Natural killer cell (primary cell): ENCODE measurements at places on chromosomes 6 and 20.

GRCh38 chr6:3895805-3896204 is 46.6 kb downstream of the FAM50B start:
- no peak overlapping the region for H3K4me3 ChIP-seq
- DNase-seq: no peak
- H3K27me3 ChIP-seq: no peaks in the 10 kb centered on the region
- H3K27ac ChIP-seq: no peak overlapping the region
- no peaks in the 10 kb centered on the region for H3K36me3 ChIP-seq
- no peaks in the 10 kb centered on the region for H3K4me1 ChIP-seq

GRCh38 chr20:48832405-48832730 is 4.6 kb upstream of the PREX1 start:
- H3K27ac ChIP-seq: no peak overlapping the region
- H3K4me3 ChIP-seq: no peak overlapping the region
- no peak for DNase-seq
- H3K4me1 ChIP-seq: peaks cover 15% of the 10 kb centered on the region
- H3K36me3 ChIP-seq: no peaks in the 10 kb centered on the region

DNA sequence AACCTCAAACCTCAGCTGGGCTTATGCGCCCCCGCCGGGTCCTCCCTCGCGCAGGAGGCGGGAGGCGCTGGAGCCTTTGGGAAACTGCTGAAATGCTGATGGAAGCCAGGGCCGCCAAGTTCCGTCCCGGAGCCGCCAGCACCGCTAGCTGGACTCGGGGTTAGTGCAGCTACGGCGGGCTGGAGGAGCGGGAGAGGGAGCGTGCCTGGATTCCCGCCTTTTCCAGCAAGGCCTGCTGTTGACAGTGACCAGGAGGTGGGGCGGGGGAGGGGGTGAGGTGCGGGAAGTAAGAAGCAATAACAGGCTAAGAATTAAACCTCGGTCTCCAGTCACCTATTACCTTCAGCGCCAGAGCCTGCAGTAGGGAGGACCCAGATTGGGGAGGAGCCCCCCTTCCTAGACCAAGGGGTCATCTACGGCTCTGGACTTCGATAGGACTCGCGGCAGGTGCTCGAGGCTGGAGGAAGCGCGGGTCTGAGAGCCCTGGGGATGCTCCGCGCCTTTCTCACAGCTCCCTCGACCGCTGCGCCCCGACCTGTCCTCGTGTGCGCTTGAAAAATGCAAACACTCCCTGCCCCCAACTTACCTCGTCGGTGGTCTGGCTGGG is 20.5 kb downstream of the COL9A1 start:
- DNase-seq: no peak
- no peak overlapping the region for H3K4me3 ChIP-seq
- peaks cover 19% of the 10 kb centered on the region for H3K27me3 ChIP-seq
- H3K4me1 ChIP-seq: no peaks in the 10 kb centered on the region

DNA sequence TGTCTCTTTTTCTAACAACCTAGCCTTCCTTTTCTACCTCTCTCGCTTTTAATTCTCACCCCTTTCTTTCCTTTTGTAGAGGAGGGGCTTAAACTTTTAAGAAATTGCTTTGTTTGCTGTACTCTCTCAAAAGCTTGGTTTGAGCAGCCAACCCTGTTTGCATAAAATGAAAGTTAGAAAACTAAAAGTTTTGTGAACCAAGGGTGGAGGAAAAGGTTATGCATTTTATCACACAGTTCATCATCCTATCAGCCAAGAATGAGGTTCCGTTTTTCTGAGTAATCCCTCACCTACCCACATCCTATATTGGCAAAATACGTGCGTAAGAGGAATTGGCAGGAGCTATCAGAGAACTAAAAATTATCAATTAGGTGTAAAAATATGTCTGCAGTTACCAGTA is 42.8 kb upstream of the LOC128125822 start:
- H3K36me3 ChIP-seq: no peaks in the 10 kb centered on the region
- DNase-seq: no peak
- no peaks in the 10 kb centered on the region for H3K27me3 ChIP-seq
- no peak overlapping the region for H3K27ac ChIP-seq
- H3K4me3 ChIP-seq: no peak overlapping the region

GRCh38 chr6:149895048-149895590 is 2.8 kb downstream of the RAET1E start:
- no peaks in the 10 kb centered on the region for H3K4me1 ChIP-seq
- DNase-seq: no peak
- no peak overlapping the region for H3K27ac ChIP-seq
- no peaks in the 10 kb centered on the region for H3K36me3 ChIP-seq
- no peak overlapping the region for H3K4me3 ChIP-seq

DNA sequence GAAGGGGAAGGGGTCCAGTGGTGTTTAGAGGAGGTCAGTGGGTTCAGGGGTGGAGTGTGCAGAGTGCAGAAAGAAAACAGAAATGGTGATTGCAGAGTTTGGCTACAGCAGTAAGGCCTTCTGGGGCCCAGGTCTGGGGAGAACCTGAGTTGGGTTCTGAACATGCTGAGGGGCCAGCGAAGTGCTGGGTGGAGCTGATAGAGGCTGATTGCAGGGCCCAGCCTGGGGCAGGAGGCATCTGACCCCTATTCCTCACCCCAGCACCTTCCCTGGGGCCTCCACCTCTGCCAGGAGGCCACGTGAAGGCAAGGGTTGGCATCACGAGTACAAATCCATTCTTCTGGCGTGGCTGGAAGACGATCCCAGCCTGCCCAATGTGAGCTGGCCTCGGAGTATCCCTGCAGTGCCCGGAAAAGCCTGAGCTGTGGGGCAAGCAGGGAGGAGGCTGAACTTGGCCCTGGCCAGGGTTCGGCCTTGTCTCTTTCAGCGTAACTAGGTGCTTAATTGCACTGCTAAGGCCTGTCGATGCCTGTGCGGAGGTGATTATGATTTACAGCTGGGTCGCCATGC is 35.3 kb downstream of the VSTM2L start:
- no peak for DNase-seq
- no peaks in the 10 kb centered on the region for H3K36me3 ChIP-seq
- no peaks in the 10 kb centered on the region for H3K4me1 ChIP-seq
- H3K27ac ChIP-seq: no peak overlapping the region

- H3K27me3 ChIP-seq: no peaks in the 10 kb centered on the region
- DNase-seq: no peak
- H3K27ac ChIP-seq: no peak overlapping the region
Measured at GRCh38 chr6:13400772-13401171, 72.4 kb upstream of the TBC1D7 start.

DNA sequence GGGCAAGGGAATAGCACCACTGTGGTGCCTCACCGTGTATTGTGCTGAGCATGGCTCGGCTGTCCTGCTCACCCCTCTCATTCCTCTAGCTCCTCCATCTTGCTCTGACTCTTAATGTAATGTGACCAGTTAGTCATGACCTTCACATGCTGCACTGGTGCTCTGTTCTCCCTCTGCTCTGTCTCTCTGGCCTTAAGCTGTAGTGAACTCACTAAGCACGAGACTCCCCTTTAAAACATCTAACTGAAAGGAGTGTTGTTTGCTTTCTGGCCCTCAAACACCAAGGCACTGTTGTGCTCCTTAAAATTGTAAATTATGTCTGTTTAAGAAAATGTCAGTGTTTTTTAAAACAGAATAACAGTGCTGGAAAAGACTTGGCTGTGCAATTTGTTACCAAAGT is 140.4 kb downstream of the HDGFL1 start:
- no peak overlapping the region for H3K4me3 ChIP-seq
- DNase-seq: no peak
- H3K27me3 ChIP-seq: no peaks in the 10 kb centered on the region
- H3K36me3 ChIP-seq: no peaks in the 10 kb centered on the region
- H3K4me1 ChIP-seq: no peaks in the 10 kb centered on the region

GRCh38 chr20:24693466-24694156 is 224.2 kb downstream of the SYNDIG1 start:
- H3K4me3 ChIP-seq: no peak overlapping the region
- no peak overlapping the region for H3K27ac ChIP-seq
- no peak for DNase-seq
- H3K27me3 ChIP-seq: no peaks in the 10 kb centered on the region
- no peaks in the 10 kb centered on the region for H3K4me1 ChIP-seq
- no peaks in the 10 kb centered on the region for H3K36me3 ChIP-seq

- H3K27ac ChIP-seq: no peak overlapping the region
- no peak overlapping the region for H3K4me3 ChIP-seq
- DNase-seq: no peak
- no peaks in the 10 kb centered on the region for H3K4me1 ChIP-seq
- H3K36me3 ChIP-seq: peaks cover 4% of the 10 kb centered on the region
- H3K27me3 ChIP-seq: no peaks in the 10 kb centered on the region
Measured at GRCh38 chr6:158467923-158468322, 92.0 kb upstream of the TMEM181 start.

DNA sequence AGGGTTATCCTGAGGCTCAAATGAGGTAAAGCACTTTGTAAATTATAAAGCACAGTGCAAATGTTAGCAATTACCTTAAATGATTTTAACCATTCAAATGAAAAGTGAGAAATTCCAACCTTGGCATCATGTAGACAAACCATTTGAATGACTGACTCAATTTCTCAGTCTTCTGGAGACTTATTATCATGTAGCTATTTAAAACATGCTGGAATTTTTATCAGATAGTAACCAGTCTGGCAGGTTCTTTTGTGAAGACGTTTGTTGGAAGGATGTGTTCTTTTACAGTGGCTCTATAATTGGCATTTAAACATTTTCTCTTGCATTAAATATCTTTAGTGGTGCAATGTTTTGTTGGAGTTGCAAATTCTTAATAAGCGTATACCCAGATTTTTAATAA is 386.6 kb downstream of the NKAIN2 start:
- no peak overlapping the region for H3K4me3 ChIP-seq
- no peak for DNase-seq
- H3K36me3 ChIP-seq: no peaks in the 10 kb centered on the region
- H3K27me3 ChIP-seq: no peaks in the 10 kb centered on the region

DNA sequence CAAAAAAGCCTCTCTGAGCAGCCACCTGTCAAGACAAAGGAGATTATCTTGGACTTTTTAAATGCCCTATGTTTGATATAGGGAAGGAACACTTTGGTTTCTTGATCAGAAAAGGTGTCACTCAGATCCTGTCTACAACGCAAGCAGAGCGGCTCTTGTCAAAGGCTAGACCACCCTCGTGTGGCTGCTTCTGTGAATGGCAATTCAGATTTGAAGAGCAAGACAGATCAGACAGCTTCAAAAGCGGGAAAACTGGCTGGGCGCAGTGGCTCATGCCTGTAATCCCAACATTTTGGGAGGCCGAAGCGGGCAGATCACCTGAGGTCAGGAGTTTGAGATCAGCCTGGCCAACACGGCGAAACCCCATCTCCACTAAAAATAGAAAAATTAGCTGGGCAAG is 10.1 kb upstream of the NXT1 start:
- H3K27me3 ChIP-seq: no peaks in the 10 kb centered on the region
- H3K36me3 ChIP-seq: no peaks in the 10 kb centered on the region
- no peak overlapping the region for H3K27ac ChIP-seq
- H3K4me3 ChIP-seq: no peak overlapping the region
- peak; percentile 53 for DNase-seq
- no peaks in the 10 kb centered on the region for H3K4me1 ChIP-seq

DNA sequence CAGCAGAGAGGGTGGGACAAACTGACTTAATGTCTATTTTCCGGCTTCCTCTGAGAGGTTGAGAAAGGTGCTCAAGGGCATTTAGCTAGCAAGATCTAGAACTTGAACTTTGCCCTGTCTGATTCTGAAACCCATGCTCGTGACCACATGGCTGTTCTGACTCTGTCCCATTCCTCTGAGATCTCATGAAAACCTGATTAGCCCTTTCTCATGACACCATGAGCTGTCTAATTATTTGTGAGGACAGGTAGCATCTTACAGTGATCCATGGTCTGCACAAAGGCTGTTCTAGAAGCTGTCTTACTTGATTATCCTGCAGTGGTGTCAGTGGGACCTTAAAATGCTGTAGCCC is 89.6 kb upstream of the TOX2 start:
- no peak overlapping the region for H3K27ac ChIP-seq
- no peak overlapping the region for H3K4me3 ChIP-seq
- H3K4me1 ChIP-seq: no peaks in the 10 kb centered on the region
- DNase-seq: no peak
- H3K36me3 ChIP-seq: no peaks in the 10 kb centered on the region

GRCh38 chr6:133551847-133552341 is 310.7 kb downstream of the EYA4 start:
- no peak overlapping the region for H3K27ac ChIP-seq
- H3K4me1 ChIP-seq: no peaks in the 10 kb centered on the region
- no peaks in the 10 kb centered on the region for H3K36me3 ChIP-seq

- no peaks in the 10 kb centered on the region for H3K27me3 ChIP-seq
- no peak for DNase-seq
- peaks cover 2% of the 10 kb centered on the region for H3K4me1 ChIP-seq
- H3K36me3 ChIP-seq: no peaks in the 10 kb centered on the region
- H3K4me3 ChIP-seq: no peak overlapping the region
- H3K27ac ChIP-seq: no peak overlapping the region
Measured at GRCh38 chr6:153958860-153959259, 80.2 kb upstream of the OPRM1 start.

DNA sequence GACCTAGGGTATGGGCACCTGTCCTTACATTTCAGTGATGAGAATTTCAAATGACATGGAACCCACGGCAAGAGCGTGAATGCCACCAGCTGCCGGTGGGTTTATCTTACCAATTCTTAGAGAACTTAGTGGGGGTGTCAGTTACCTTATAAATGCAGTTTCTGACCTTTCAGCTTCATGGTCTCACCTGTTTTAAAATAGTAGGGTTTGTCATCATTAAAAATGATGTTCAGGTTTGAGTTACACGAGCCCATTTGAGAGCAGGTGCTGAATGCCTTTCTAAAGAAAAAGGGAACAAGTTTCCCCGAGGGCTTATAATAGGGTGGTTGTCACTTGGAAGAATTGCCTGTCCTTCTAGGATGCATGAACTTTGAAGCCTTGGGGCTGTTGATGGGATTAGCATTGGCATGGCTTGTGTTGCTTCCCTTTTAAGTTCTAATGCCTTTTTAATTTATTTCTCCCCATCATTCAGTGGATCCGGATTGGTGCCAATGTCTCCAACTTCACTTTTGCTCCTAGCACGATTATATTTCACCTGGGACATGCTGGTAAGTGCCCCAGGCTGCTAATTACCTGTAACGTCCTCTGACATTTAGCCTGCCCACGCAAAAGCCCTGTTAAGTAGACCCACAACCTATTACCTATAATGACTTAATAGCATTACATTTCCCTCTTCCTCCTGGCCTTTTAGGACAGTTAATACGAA is 27.9 kb downstream of the GHRH start:
- no peak overlapping the region for H3K4me3 ChIP-seq
- DNase-seq: no peak
- H3K27ac ChIP-seq: no peak overlapping the region
- no peaks in the 10 kb centered on the region for H3K4me1 ChIP-seq
- peaks cover 92% of the 10 kb centered on the region for H3K36me3 ChIP-seq
